ENCODE measurements at places on chromosomes 3 and 15.
A peak's percentile ranks its signal among the peaks of the same experiment; 100 is the strongest.

DNA sequence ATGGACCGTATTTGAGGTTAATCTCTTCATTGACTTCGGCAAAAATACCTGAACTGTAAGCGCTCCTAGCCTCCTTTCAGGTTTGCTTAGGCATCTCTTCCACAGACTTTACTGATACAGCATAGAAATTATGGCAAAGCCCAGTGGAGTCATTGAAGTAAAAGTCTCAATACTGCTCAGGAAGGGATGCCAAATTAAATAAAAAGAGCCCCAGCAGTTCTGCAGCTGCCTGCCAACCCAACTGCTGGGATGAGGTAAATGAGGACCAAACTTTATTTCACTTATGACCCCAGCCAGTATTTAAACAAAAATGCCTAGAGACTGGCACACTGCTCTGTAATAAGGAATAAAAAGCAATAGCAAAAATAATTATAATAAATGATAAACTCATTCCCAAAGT, 65.4 kb downstream of the IQCH start:
- DNase-seq, result no peak

- no peak for DNase-seq
These were observed 191.2 kb upstream of the SOX14 start for GRCh38 chr3:137572931-137573330.

DNA sequence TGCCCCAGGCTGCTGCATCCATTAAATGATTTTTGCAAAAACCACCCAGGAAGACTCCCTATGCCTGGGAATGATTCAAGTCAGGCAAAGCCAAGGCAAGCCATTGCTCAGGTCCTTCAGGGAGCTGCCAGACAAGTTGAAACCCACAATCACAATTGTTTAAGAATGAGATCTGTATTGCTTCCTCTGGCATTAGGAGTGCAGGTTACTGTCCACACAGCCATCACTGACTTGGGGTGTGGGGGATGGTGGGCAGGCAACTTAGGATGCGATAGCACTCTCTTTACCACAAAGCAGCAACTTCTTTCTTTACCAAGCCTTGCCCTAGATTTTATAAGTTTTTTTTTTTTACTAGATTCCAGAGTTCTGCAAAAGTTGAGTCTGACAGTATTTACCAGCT, 15.0 kb upstream of the IL20RB start:
- DNase-seq, result no peak

DNA sequence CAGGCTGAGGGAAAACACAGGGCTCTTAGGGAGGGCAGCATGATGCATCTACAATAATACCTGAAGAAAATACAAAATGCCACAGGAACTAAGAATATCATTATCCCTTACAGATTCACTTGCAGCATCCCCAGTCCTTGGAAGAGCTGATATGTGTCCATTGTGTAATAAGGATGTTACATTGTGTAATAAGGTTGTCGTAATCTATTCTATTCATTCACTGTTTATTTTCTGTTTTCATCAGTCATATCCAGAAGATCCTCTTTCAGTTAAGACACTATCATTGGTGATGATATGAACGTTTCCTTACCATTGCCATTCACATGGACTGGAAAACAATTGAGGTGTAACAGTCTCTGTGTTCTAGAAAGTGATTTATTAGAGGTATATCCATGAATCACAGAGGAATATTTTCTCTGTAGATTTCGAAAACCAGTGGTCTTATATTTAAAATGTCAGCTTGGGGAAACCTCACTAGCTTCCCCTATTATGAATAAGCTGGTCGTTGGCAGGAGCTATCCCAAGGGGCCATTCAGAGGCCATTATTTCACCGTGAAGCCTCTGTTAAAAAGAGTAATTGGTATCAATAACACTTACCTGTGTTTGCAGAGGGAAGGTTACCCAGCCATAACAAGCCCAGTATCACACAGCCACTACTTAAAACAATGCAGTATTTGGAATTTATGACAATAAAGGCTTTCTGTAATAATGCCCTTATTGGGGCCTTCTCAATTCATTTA, 241.1 kb downstream of the ZNF385D start:
- no peak for DNase-seq

DNA sequence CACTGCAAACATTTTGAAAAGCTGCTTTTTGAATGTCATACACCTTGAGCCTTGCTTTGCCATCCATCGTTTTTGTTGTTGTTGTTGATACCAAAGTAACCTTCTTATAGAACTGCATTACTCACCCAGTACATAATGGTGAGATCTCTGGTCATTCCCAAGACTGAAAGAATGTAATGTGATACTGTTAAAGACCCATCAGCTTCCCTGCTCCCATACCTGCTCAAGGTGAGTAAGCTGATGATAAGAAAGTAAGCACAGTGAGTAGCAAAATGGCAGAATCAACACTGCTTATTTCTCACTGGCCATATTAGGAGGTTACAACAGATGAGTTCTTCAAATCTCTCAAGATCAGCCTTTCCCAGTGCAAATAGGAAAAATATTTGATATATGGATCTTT, 89.8 kb downstream of the CADPS start:
- no peak for DNase-seq

- DNase-seq, result no peak
These were observed 45.3 kb upstream of the INO80 start for GRCh38 chr15:41161336-41161735.

GRCh38 chr3:150763841-150764483, 993 bp upstream of the SIAH2 start:
- peak; percentile 72 for DNase-seq

DNA sequence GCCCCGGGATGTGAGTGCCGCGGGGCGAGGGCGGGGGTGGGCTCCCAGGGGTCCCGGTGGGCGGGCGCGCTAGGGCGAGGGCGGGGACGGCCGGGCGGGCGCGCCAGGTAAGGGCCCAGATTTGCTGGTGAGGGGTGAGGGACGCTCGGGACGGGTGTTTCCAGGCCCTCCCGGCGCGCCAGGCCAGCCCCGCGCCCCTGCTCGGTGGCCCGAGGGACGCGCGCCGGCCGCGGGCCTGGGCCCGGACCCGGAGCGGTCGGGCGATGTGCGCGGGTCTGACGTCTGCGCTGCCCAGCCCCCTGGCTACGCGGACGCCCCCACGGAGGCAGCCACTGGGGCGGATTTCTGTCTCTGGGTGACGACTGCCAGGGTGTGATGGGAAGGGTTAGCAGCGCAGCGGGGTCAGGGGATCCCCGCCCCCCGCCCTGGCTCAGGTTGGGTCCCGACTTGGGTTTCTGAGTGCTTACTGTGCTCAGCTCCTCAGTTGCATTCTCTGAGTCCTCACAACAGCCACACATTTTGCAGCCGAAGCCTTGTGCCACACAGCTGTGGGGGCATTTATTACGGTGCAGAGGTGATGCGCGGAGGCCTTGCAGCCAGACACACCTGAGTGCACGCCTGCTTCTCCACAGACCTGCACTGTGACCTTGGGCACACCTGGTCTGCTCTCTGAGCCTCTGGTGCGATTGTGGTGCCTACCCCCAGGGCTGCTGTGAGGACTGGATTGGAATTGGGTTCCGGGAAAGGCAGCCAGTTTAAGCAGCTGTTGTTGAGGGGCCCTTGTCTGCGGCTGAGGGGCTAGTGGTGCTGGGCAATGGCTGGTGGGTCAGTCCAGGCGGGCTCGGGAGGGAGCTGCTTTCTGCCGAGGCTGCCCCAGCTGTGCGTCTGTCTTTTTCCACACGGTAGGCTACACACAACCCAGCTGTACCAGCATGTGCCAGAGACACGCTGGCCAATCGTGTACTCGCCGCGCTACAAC, 523 bp downstream of the HDAC11 start:
- DNase-seq, result peak; percentile 65

DNA sequence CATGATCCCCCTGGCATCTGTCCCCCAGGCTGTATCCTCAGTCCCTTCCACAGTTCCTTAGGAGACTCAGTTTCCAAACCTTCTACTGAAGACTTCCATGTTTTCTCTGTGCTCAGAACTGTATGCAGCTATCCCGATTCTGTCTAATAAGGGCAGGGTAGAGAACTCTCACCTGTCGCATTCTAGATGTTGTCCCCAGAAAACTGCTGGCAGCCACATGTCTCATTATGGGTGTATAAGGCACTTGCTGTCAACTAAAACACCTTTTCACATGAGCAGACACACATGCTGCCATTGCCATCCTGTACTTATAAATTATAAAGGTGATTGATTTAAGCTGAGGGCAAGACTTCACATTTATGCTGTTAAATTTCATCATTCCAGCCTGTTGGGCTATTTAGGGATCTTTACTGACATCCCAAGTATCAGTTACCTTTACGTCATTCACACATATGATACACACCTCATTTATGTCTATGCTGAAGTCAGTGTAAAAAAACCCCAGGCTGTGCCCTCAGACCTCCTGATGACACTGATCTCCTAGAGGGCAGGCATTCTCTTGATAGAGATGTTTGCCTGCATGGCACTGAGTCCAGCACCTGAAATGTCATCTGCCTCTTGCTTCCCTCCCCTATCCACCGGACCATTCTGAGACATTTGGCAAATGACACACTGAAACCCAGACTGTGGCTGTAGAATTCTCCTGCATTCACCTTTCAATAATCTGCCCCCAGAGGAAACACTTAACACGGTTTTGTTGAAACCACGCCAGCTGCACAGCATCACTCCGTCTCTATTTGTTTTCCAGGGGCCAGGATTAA, 35.8 kb downstream of the BTD start:
- no peak for DNase-seq

GRCh38 chr15:81302701-81303109, 21.2 kb downstream of the STARD5 start:
- DNase-seq, result no peak

- DNase-seq, result no peak
These were observed 285.7 kb upstream of the CTNNB1 start for GRCh38 chr3:40913641-40914040.
